ENCODE measurements at places on chromosomes 7 and 10.

GRCh38 chr7:70307544-70308106 lies 709.4 kb downstream of the AUTS2 start:
- no peak for DNase-seq

DNA sequence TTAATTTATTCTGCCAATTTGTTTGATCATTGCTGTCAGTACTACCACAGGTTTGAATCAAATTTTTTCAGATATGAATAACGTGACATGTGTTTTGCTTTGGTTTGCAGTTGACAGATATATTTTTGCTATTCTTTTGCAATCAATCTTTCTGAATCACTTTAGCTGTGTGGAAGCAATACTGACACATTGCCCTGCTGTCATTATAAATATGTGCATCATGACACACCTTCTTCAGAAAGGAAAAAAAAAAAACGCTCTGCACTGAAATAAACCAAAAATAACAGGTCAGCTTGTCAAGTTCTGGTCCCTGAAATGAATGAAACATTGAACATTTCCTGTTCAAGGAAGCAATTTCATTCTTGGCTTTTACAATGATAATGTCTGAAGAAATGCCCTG lies 93.8 kb upstream of the FAM13C start:
- no peak for DNase-seq

DNA sequence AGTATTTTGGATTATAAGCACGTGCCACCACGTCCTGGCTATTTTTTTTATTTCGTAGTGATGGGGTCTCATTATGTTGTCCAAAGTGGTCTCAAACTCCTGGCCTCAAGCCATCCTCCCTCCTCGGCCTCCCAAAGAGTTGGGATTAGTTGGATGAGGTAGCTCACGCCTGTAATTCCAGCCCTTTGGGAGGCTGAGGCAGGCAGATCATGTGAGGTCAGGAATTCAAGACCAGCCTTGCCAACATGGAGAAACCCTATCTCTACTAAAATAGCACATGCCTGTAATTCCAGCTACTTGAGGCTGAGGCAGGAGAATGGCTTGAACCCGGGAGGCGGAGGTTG lies 21.8 kb upstream of the YWHAG start:
- DNase-seq, result no peak

- peak; percentile 54 for DNase-seq
Observed at GRCh38 chr10:6473901-6474370, 106.1 kb downstream of the PRKCQ start.

DNA sequence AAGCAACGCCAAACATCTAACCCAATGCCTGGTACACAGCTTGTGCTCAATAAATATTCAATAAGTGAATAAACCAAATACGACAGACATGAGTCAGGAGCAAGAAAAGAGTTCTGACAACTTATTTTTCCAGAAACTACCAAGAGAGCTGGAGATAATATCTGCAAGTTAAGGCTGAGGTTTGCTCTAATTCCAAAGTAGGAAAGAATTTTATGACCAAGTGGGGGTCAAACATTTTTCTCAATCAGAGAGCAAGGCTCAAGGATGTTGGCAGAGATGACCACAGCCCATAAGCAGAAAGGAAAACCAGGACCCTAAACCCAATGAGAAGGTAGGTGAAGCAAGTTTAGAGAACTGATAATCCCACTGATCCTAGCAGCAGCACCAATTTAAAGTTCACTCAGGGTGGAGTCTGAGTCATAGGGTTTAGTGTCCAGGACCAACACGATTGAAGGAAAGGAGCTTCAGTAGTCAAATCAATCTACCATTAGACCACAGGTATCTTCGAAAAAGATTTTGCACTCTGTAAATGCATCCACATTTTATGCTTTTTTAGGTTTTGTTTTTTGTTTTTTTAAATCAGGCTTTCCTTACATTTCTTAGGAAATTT lies 49.3 kb upstream of the KCNIP2 start:
- no peak for DNase-seq

DNA sequence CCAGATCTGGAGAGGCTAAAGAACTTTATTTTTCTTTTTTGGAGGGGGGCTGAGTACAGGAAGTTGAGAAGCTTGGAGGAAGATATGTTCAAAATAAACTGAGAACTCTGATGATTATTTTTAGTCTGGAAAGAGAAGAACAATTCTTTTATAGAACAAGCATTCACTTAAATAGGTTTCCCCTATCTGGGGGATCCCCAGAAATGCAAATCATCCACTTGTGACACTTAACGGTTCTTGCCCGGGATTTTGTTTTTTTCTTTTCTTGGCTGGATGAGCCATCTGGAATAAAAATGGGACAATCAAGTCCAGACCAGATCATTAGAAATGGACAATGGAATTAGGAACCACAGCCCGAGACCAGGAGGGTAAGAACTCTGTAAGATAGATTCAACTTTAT lies 95.9 kb upstream of the EGR2 start:
- no peak for DNase-seq

- no peak for DNase-seq
Observed at GRCh38 chr7:21412410-21412851, 15.5 kb upstream of the SP4 start.

- DNase-seq, result no peak
Observed at GRCh38 chr7:75937958-75938786, 23.2 kb downstream of the POR start.

- DNase-seq, result no peak
Observed at GRCh38 chr10:131273476-131273875, 38.0 kb downstream of the TCERG1L start.

DNA sequence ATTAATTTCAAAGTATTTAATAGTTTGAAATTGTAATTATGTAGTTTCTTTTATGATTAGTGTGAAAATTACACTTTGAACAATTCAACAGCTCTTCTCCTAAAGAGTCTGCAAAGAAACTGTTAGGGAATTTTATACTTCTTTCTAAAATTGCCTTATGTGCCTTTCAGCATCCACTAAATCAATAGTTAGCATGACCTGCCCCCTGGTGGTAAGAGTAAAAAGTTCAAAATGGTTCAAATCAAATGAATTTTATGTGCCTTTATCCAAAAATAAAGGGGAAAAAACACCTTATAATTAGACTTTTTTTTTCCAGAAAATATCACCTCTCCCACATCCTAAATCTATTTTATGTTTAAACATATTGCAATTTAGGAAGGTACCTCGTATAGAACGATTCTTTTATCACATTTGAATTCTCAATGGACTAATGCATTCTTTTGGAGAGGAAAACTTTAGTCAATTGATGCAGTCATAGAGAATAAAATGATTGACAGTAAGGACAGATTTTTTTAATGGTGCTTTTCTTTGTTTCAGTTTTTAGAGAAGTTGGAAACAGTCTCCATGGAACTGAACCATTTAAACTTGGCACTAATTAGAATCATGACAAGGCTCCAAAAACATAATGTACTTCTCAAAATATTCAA lies 163.7 kb downstream of the SEMA3D start:
- DNase-seq, result no peak

DNA sequence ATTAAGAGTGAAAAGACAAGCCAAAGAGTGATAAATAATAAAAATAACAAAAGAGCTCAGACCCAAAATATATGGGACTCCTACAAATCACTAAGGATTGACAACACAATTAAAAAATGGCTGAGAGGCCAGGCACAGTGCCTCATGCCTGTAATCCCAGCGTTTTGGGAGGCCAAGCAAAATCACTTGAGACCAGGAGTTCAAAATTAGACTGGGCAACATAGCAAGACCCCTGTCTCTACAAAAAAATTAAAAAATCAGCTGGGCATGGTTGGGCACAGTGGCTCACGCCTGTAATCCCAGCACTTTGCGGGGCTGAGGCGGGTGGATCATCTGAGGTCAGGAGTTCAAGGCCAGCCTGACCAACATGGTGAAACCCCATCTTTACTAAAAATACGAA lies 137.3 kb downstream of the IDE start:
- no peak for DNase-seq

GRCh38 chr7:121336579-121336978 lies 7.8 kb downstream of the WNT16 start:
- DNase-seq, result no peak

GRCh38 chr7:156907656-156908055 lies 14.7 kb upstream of the LMBR1 start:
- DNase-seq, result no peak

DNA sequence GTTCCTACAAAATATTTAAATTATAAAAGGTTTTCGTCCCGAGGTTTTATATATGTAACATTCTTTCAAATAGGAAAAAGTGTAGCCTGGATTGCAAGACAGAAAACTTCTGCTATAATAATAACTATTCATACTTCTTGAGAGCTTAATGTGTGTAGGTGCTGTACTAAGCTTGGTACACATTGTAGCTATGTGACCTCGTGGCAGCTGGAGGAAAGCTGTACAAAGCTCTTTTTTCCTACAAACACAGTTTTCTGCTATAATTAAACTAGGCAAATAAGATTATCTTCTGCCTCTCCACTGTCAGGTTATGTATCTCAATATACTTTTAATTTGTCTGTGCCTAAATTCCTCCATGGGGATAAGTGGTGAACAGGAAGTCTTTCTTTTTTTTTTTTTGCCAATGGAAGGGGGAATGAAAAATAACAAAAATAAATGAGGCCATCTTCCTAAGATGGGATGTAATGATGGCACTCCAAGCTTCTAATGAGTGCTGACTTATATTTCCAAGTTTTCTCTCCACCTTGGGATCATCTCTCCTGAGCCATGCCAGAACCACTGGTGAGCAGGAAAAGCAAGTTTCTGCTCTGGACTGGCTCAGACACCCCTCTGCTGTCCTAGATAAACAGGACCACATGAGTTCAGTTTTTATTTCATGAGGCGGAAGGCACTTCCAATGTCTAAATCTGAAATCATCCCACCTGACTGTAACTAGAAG lies 9.9 kb downstream of the SGMS1 start:
- no peak for DNase-seq

- DNase-seq, result no peak
Observed at GRCh38 chr7:44634839-44635591, 28.6 kb downstream of the OGDH start.

DNA sequence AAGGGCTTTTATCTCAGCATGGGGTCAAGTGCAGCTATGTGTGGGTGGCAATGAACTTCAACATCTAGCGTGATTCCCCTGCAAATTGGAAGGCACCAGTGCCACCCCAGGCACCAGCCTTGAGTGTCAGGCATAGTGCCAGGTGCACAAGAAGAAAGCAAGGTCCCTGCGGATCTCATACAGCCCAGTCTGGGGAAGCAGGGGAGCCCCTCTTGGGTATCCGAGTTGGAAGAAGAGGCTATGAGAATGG lies 269.0 kb downstream of the RPS24 start:
- no peak for DNase-seq

DNA sequence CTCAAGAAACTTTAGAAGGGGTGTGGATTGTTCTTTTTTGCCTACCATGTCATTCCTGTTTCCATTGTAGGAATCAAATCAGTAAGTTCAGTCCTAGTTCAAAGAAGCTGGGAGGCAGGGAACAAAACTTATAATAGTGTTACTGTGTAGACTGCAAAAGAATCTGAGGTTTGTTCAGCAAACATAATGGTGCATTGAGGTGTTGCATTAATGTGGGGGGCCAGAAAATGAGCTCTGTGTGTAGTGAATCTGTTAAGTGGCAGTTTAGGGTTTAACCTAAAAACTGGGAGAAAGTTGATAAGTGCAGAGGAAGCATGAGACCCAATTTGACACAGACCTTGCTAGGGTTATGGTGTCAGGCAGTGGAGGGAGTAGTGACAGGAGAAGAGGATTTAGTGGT lies 197.7 kb downstream of the SUGCT start:
- DNase-seq, result no peak

DNA sequence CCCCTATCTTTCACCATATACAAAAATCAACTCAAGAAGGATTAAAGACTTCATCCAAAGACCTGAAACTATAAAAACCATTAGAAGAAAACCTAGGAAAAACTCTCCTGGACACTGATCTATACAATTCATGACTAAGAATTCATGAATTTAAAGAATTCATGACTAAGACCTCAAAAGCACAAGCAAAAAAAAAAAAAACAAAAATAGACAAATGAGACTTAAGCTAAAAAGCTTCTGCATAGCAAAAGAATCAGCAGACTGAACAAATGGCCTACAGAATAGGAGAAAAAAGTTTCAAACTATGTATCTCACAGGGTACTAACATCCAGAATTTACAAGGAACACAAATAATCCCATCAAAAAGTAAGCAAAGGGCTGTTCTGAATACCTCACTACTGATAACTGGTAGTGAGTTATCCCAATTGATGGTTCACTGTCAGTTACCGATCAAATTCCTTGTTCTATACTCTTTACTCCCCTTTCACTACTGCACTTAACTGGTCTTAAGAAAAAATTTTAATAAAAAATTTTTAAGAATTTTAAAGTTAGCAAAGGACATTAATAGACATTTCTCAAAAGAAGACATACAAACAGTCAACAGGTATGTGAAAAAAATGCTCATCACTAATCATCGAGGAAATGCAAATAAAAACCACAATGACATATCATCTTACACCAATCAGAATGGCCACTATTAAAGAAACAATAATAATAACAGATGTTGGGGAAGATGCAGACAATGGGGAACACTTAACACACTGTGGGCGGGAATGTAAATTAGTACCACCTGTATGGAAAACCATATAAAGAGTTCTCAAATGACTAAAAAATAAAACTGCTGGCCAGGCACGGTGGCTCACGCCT lies 33.2 kb downstream of the KMT2C start:
- DNase-seq, result no peak

- no peak for DNase-seq
Observed at GRCh38 chr7:101537935-101538595, 91.0 kb downstream of the MYL10 start.

GRCh38 chr7:123656544-123657303 lies 1.1 kb downstream of the LMOD2 start:
- no peak for DNase-seq

DNA sequence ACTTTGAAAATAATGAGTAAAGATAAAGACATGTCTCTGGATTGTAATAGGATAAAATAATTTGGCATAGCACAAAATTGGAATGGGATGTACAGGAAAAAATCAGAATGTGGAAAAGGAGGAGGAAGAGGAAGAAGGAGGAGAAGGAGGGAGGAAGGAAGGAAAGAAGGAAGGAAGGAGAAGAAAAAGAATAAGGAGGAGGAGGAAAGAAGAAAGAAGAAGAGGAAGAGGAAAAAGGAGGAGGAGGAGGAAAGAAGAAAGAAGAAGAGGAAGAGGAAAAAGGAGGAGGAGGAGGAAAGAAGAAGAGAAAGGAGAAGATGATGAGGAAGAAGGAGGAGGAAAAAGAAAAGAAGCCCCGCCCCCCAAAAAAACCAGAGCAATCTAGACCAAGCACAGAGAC lies 95.9 kb downstream of the ST8SIA6 start:
- DNase-seq, result no peak

DNA sequence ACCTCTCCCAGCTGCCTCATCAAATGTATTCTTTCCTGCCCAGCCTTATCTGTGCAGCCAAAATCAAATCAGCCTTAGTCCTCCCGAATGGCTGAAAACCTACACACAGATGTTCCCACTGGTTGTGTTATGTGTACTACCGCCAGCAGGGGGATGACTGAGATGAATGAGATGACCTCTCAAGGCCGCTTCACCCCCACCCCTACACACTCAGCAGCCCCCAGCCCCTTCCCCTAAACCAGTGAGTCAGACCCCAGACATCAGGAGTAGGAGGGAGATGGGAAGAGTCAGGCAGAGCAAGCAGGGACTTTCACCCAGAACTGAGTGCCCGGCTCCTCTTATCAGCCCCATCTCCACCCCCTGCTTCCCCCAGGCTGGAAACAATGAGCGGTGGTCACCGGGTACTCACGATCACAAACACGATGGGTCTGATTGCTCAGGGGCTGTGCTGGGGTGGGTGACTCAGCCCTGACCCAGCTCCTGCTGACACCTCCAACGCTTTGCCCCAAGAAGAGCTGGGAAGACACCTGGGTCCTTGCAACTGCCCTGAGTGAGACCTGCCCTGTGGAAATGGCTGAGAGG lies 6.5 kb upstream of the C10orf105 start:
- peak; percentile 86 for DNase-seq

- no peak for DNase-seq
Observed at GRCh38 chr7:77917500-77918262, 119.1 kb downstream of the PHTF2 start.
